ENCODE measurements at places on chromosomes 7 and 10.
A peak's percentile ranks its signal among the peaks of the same experiment; 100 is the strongest.

DNA sequence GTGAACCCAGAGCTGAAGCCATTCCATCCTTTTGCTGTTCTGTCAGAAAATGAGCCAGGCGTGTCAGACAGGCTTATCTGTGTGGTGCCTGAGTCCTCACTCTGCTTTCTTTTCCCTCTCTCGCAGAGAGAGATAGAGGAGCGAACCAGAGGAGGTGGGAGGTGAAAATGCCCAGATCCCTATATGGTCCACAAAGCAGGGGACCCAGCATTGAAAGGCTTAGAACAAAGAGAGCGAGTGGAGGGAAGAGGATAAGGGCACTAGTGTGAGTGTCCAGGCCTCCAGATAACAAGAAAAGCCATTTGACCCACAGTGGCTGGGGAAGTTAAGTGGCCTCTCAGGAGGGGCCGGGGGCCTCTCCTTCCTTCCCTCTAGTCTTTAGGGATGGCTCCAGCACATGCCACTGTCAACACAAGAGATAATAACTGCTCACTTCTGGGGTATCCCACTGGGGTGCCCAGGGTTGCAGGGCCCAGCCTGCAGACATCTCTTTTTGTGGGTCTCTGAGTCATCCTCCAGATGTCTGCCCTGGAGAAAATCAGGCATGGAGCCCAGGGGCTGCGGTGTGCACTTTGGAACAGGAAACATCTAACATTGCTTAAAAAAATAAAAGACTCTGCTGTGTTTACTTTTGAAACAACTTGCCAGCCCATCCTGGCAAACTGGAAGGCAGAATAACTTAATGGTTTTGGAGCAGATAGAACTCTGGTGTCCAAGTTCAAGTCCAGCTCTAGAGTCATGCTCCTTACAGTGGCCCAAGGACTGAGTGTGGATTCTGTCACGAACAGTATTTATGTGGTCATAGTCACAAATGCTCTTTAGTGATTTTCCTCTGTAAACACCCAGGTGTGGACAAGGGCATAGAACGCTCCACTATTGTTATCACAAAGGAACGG is 189.5 kb downstream of the CXCL12 start:
- DNase-seq, result no peak

DNA sequence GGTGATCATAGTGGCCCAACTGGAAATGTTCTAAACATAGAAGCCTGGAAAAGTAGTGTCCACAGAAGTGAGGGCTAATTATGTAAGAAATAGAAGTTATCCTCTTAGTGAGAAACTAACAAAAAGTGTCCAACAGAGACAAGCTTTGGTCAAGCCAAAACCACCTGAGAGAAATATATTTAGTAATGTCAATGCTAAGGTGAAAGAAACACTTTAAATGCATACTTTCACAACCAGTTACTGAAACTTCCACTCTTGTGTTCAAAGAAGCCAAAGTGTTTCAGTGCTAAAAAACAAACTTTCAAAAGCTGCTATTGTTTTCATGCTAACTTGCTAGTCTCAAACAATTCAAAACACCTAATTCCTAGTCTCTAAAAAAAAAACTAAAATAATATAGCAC is 18.1 kb downstream of the RAB11FIP2 start:
- DNase-seq, result no peak

- no peak for DNase-seq
These were observed 43.3 kb upstream of the TMEM248 start for GRCh38 chr7:66877577-66878300.

DNA sequence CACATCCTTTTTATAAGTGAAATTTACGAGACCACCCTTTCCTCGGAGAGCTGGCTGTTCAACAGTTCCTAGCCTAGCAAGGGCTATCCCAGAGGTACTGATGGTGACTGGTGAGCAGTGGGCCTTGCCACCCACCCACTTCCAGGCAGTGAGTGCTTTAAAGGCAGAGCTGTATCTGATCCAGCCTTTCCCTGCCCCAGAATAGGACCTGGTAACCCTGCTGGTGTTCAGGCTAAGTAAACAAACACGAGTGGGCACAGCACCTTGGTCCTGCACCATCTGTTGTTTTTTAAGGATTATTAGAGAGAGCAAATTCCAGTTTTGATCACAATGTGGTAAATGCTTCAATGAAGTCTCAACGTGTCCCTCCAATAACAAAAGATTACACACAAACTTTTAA is 75.7 kb downstream of the COBL start:
- no peak for DNase-seq

GRCh38 chr10:73855413-73855812 is 18.9 kb downstream of the CAMK2G start:
- DNase-seq, result no peak

DNA sequence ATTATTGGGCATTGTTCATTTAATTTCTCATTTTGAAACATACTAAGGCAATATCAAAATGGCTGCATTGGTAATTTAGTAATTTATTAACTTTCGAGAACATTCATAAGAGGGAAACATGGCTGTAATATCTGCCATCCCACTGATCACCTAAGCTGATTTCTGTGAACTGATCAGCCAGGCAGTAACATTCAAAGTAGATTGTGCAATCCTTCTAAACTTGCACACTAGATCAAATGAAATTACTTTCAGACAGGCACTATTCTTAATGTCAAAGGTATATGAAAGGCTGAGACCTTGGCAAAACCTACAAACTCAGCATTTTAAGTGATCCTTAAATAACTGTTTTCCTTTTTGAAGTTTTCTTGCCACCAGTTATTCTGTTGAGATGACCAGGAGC is 290.7 kb downstream of the CACNA2D1 start:
- DNase-seq, result no peak

GRCh38 chr7:2079332-2080059 is 153.2 kb downstream of the MAD1L1 start:
- no peak for DNase-seq

- peak; percentile 14 for DNase-seq
These were observed 328 bp downstream of the ESYT2 start for GRCh38 chr7:158829021-158829341.

GRCh38 chr7:121525155-121525819 is 129.2 kb upstream of the FAM3C start:
- no peak for DNase-seq

GRCh38 chr7:1395211-1396070 is 63.8 kb downstream of the MICALL2 start:
- DNase-seq, result no peak

GRCh38 chr10:9035355-9035754 is 980.9 kb downstream of the GATA3 start:
- no peak for DNase-seq

- DNase-seq, result no peak
These were observed 45.0 kb downstream of the VOPP1 start for GRCh38 chr7:55527307-55527706.

GRCh38 chr10:32139223-32140073 is 83.2 kb upstream of the KIF5B start:
- DNase-seq, result no peak

GRCh38 chr10:34814223-34814912 is 728 bp downstream of the PARD3 start:
- DNase-seq, result no peak

GRCh38 chr7:151322906-151323305 is 18.7 kb upstream of the NUB1 start:
- no peak for DNase-seq

- DNase-seq, result no peak
These were observed 140.3 kb downstream of the FOXP2 start for GRCh38 chr7:114554781-114555537.

GRCh38 chr10:62903828-62904227 is 87.7 kb upstream of the EGR2 start:
- DNase-seq, result no peak

GRCh38 chr10:69472544-69472943 is 21.3 kb downstream of the TSPAN15 start:
- DNase-seq, result no peak

GRCh38 chr10:10044922-10045764 is 972.5 kb upstream of the CELF2 start:
- DNase-seq, result no peak

DNA sequence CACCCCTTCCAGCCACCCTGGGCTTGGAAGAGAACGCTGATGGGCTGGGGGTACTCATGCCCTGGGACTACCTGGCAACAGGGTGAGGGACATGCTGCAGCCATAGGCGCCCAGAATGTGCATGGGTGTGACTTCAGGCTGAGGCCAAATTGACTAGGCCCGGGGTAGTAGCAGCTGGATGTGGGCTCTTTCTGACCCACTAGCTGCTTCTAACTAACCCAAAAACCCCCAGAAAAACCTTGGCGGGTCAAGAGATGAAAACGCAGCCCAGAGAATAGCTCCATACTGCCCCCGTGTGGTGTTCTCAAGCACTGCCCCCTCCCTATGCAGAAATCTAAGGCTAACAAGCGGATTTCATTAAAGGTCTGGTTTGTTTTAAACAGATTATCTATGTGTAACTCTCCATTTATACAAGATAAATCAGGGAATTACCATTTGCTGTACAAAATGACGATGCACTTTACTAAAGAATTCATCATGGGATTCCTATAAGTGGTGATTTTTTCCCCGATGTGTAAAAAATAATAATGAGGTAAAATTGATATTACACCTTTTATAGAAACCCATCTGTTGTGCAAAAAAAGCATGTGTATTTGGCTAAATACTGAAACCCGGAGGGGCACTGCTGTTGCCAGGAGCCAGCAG is 4.2 kb downstream of the SMARCD3 start:
- no peak for DNase-seq

DNA sequence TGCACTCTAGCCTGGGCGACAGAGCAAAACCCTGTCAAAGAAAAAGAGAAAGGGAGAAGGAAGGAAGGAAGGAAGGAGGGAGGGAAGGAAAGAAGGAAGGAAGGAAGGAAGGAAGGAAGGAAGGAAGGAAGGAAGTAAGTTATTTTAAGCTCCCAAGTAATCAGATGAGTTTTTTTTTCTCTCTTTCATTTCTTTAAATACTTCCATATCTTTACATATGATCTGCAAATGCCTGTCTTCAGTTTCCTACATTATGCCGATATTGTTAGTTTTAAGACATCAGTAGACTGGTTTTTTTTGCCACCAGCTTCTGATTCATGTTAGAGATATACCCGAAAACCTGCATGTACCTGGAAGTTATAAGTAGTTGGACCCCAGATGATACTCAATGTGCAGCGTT is 172.6 kb upstream of the FZD1 start:
- no peak for DNase-seq

DNA sequence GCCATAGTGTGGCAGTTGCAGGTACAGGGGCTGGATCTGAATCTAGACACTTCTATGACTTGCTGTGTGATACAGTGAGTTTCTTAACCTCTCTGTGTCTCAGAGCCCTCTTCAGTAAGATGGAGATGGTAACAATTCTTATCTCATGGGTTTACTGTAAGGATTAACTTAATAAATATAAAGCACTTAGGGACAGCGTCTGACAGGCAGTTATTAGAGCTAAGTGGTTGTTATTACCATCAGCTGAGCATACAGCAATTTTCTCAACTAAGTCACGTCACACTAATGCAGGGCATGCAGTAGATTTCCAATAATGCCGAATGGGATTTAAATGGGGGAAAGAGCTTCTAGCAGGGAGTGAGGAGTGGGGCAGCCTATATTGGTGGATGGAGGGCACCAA is 162.6 kb downstream of the SH2D4B start:
- no peak for DNase-seq

- DNase-seq, result no peak
These were observed 28.5 kb downstream of the EPC1 start for GRCh38 chr10:32318476-32318896.

DNA sequence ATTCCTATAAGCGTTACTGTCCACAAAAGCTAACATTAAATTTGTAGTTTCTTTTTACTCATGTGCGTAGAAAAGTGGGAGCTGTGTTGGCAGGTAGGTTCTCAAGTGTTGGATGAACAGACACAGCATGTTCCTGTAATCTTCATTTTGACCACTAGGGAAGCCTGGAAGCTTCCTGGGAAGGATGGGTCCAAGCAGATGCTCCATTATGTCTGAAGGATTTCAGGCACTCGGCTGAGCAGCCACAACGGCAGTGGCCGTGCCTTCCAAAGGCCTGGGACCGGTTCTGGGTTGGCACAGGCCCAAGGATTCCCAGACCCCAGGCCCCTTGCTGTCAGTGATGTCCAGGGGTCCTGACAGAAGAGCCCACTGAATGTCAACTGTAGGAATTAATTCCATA is 386.3 kb downstream of the TNS3 start:
- DNase-seq, result no peak

- no peak for DNase-seq
These were observed 66.4 kb upstream of the TNRC18 start for GRCh38 chr7:5489991-5490536.

DNA sequence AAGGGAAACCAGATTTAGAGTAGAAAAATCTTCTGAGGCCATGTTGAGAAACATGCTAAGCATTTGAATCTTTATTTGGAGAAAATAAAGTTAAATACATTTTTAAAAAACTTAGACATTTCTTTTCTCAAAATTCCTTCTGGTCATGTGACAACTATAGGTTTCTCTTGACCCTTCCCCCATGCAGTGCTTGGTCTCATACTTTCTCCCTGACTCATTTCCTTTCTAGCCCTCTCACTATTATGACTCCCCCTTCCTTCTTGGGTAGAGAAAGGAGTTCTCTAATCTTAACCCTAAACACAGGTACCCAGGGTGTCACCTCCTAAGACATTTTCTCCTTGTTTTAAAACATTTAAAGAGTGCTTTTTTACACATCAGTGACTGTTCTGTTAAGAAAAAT is 179.5 kb upstream of the TMEM106B start:
- no peak for DNase-seq

DNA sequence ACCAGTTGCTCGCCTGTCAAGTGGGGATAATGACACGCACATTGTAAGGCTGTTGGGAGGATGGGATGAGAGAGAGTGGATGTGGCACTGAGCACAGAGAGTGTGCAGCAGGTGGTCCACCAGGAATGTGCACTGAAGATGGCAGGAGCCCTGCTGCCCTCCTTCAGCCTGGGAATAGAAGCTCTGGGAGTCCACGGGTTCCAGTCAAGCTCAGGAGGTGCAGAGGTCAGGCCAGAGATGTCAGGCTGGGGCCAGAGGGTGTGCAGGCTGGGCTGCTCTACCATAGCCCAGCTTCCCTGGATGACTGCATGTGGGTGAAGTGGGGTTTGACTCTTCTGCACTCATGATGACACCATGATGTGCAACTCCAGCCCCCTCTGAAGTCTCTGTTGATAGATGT is 58.7 kb downstream of the C10orf120 start:
- no peak for DNase-seq

DNA sequence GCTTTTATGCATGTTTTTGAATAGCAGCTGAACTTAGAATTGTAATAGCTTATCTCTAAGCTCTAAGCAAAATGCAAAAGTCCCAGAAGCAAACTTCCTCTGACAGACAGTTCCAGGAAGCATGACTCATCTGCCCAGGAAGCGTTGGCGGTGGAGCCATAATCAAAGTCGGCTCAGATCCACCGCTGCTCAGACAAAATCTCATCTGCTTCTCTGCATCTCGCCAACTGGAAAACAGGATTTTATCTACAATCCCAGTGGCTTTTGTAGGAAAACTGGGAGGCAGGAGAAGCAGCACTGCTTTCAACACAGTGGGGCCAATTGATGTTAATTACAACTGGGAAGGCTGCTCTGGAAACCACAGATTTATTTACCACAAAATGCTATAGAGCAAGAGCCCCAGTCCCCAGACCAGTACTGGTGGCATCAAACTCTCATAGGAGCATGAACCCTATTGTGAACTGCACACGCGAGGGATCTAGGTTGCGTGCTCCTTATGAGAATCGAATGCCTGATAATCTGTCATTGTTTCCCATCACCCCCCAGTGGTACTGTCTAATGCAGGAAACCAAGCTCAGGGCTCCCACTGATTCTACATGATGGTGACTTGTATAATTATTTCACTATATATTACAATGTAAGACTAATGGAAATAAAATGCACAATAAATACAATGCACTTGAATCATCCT is 99.9 kb downstream of the CUBN start:
- no peak for DNase-seq
